ENCODE measurements at places on chromosomes 5 and 9.

DNA sequence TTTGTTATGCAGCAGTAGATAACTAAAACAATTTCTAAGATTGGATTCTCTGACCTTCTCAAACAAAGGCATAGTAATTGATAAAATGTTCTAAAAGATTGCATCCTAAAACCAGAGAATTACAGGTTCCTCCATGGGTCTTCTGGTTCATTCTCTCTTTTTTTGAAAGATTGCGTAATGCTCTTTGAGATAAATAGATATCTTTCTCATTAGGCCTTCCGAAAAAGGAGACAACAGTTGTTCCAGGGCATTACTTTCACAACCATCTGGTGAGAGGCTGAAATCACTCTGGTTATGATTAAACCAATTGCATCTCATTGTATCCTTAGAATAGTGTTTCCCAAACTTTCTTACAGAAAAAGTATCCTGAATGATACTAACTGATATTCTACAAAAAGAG, 174.7 kb upstream of the NREP start:
- DNase-seq = no peak

DNA sequence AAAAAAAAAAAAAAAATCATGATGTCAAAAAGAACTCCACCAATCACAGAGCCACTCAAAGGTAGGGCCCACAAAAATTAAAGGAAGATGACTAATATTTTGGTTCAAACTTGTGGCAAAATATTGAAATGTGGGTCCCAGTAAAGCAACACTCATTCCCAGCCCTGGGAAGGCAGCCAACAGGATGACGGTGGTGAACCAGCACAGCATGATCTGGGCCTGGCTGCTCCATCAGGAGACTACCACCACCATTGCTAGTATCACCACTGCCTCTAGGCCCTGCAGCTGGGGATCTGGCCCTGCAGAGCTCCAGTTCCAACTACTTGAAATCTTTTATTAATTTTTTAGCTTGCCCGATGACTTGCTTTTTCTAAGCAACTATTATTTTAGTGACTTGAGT, 206.8 kb upstream of the ITGA1 start:
- no peak for DNase-seq

DNA sequence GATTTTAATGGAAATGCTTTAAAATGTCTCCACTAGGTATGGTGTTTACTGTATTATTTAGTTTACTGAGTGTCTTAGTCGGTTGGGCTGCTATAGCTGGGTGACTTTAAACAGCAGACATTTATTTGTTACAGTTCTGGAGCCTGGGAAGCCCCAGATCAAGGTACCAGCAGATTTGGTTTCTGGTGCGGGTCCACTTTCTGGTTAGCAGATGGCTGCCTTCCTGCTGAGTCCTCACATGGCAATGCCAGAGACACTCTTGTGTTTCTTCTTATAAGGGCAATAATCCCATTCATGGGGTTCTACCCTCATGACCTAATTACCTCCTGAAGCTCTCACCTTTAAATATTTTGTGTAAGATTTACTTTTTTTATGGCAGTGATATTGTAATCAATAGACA, 715 bp upstream of the OR1J4 start:
- no peak for DNase-seq

DNA sequence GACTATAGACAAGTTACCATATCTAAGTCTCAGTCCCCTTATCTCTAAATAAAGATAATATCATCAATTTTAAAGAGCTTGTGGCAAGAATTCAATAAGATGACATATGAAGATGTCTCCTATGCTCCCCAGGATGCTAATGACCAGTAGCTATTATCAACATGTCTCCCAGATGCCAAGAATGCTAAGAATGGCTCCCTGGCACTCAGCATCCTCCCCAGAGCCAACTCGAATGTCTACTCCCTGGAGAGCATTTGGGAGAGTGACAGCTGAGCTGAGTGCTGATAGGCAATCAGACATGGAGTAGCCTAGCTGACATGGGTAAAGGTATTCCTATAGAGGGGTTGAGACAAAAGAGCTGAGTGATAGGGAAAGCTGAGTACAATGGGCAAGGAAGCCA, 15.9 kb downstream of the P4HA2 start:
- DNase-seq = no peak
